Pons (tissue), 1 donor: ENCODE measurements at places on chromosomes 5 and 9.
A peak's percentile ranks its signal among the peaks of the same experiment; 100 is the strongest.

DNA sequence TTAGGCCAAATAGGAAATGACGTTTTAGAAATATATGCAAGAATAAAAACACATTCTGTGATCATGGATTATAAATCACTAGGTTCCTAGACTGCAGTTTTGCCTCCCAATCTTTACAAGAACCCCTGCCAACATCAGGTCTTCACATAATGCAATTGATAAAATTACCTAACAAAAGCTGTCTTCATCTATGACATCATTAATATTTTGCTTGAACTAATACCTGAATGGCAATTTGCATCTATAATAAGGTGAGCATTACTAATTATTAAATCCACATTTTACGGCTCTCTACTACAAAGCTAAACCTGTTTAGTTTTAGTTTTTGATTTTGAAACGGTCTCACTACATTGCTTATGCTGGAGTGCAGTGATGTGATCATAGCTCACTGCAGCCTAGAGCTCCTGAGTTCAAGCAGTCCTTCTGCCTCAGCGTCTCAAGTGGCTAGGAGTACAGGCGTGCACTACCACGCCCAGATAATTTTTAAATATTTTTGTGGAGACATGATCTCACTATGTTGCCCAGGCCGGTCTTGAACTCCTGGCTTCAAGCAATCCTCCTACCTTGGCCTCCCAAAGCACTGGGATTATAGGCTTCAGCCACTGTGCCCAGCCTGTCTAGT lies 218.0 kb downstream of the MLLT3 start:
- DNase-seq = no peak

GRCh38 chr9:12880406-12881015 lies 105.7 kb downstream of the LURAP1L start:
- no peak for DNase-seq

- peak; percentile 49 for DNase-seq
Measured at GRCh38 chr5:149358294-149358651, 427 bp downstream of the PCYOX1L start.

- DNase-seq = peak; percentile 88
Measured at GRCh38 chr9:6567140-6567591, 78.4 kb downstream of the GLDC start.

DNA sequence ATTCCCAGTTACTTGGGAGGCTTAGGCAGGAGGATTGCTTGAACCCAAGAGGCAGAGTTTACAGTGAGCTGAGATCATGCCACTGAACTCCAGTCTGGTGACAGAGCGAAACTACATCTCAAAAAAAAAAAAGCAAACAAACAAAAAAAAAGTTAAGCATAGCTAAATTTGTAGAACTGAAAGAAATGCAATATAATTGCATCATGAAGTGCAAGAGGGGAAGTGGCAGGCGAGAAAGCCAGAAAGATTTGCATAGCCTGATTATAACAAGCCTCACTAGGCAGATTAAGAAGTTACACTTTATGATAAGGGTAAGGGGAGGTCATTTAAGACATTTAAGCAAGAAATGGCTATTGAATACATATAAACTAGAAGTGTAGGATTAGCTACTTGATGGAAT lies 187.1 kb downstream of the EDIL3 start:
- DNase-seq = no peak

GRCh38 chr9:124625087-124625486 lies 117.9 kb upstream of the NR5A1 start:
- no peak for DNase-seq

DNA sequence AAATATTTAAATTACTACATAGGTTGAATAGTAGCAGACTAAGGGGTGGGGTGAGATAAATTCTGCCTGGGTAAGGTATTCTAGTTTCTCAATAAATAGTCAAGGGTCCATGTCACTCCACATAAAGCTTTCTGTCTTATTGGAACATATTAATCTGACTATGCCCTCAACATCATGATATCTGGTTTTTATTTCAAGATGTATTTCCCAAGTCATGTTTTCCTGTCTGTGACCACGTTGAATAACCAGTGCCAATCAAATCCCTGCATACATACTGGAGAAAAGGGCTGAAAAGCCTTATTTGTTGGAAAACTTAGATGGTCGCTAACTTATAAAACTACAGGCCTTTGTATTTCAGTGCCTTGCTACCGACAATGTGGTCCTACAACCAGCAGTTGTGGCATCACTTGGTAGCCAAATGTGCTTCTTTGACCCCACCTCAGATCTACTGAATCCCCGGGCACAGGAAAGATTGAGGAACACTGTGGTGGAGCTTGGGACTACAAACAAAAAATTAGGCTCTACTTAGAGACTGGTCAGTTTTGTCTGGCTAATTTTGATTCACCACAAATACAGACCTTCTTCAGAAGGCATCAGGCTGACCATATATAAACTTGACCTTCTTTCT lies 39.4 kb downstream of the ALDH1A1 start:
- DNase-seq = no peak

GRCh38 chr5:1847611-1848010 lies 35.1 kb downstream of the IRX4 start:
- no peak for DNase-seq

- DNase-seq = no peak
Measured at GRCh38 chr5:90876366-90876765, 317.8 kb downstream of the ADGRV1 start.

- no peak for DNase-seq
Measured at GRCh38 chr5:102731693-102732092, 23.4 kb upstream of the PAM start.

DNA sequence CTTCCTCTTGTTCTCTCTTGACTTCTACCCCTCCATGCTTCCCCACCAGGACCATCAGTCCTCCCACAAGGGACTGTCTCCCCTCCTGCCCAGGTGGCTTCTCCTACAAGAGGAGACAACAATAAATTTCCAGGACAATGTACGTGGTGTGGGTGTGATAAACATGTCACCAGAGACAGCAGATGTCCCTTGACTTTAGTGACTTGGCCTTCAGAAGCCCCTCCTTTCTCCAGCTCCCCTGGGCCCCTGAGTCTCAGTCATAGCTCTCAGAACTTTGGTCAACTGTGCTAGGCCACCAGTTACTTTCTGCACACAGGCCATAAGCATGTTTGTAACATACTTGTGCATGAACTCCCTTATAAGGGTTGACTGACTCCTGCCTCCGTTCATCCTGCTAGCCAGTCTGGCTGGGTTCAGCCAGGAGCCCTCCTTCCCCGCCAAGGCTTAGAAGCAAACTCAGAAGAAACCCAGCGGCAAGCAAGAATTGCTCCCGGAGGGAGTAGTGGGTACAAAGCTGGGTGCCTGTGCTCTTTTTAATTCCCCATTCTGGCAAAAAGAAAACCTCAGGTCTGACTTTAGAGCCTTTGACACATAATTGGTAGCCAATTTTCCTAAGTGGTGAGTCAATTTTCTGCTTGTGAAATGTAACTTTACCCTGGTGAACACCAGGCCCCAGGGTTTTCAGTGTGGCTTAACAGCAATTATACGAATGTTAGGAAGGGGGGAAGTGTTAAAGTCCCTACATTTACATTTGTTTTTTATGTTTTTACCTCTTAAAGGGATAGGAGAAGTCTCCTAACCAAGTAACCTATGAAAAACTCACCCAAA lies 49.2 kb downstream of the EBF1 start:
- no peak for DNase-seq

- no peak for DNase-seq
Measured at GRCh38 chr9:131873335-131873734, 133.5 kb upstream of the RAPGEF1 start.

- no peak for DNase-seq
Measured at GRCh38 chr9:105320568-105320967, 76.1 kb downstream of the SLC44A1 start.

DNA sequence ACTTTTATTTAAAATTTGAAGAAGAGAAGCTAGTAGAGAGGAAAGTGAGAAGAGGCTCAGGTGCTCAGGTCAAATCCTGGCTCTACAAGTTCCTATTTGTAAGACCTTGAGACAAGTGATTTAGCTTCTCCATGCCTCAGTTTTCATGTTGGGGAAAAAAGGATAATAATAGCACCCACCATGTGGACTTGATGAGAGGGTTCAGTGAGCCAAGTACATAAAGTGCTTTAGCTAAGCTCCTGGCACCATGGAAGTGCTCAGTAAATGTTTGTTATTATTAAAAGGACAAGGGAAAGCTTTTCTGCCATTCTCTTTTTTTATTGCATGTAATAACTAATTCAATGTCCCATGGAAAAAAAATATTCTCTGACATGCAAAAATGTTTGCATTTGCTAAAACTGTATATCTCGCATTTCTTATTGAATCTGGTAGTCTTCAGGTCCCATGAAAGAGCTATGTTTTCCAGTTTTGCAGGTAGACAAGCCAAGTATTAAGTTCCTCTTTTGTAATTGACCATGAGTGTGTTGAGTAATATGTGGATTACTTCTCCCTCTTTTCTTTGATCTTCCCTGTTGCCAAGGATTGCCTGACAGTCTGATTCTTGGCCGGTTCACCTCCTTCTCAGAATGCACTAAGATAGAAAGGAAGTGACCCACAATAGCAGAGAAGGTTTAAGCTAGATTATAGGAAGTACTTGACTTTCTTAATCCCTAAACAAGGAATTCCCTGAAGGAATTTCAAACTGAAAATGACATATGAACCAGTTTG lies 45.6 kb upstream of the TRIM32 start:
- no peak for DNase-seq

GRCh38 chr9:81361296-81361695 lies 328.1 kb downstream of the TLE1 start:
- DNase-seq = no peak
